CD4-positive, alpha-beta T cell treated with Interleukin-15 for 4 hours (primary cell): ENCODE measurements at places on chromosomes 12 and 14.

DNA sequence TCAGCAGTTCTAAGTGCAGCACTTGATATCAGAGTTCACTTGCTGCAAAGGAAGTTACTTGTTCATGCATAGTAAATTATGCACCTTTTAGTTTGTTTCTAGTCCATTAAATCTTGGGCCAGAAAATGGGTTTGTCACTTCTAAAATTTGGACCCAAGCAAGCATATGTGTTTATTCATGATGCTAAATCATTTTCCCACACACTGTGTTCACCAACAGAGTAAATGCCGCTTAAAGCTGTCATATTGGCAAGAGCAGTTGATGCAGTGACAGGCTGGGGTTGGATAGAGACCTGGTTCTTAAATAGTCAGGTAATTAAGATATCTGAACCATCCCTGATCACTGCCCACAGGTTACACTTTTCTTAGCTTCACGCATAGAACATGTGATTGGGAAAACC, 409.7 kb downstream of the EGLN3 start:
- no peak for DNase-seq

GRCh38 chr14:36556811-36557433, 25.5 kb downstream of the NKX2-8 start:
- peak; percentile 11 for DNase-seq

GRCh38 chr14:33986804-33987203, 35.9 kb upstream of the EGLN3 start:
- no peak for DNase-seq

GRCh38 chr14:95018821-95019220, 138.5 kb downstream of the DICER1 start:
- no peak for DNase-seq

DNA sequence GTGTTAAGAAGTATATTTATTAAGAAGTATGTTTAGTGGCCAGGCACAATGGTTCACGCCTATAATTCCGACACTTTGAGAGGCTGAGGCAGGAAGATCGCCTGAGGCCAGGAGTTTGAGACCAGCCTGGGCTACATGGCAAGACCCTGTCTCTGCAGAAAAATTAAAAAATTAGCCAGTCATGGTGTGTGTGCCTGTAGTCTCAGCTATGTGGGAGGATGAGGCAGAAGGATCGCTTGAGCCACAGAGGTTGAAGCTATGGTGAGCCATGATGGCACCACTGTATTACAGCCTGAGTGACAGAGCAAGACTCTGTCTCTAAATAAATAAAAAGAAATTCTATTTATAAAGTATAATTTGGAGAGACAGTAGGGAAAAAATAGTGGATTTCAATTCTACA, 20.3 kb downstream of the R3HDM2 start:
- no peak for DNase-seq

DNA sequence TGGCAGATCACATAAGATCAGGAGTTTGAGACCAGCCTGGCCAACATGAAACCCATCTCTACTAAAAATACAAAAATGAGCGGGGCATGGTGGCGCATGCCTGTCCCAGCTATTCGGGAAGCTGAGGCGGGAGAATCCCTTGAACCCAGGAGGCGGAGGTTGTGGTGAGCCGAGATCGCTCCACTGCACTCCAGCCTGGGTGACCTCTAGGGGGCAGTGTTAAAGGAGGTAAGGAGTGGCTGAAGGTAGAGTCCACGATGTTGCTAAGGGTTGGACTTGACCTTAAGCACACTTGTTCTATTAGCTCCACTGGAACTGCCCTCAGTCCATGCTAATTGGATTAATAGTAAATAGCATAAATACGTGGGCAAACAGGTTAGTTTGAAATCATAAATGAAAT, 62.4 kb upstream of the PSMC1 start:
- peak; percentile 6 for DNase-seq

DNA sequence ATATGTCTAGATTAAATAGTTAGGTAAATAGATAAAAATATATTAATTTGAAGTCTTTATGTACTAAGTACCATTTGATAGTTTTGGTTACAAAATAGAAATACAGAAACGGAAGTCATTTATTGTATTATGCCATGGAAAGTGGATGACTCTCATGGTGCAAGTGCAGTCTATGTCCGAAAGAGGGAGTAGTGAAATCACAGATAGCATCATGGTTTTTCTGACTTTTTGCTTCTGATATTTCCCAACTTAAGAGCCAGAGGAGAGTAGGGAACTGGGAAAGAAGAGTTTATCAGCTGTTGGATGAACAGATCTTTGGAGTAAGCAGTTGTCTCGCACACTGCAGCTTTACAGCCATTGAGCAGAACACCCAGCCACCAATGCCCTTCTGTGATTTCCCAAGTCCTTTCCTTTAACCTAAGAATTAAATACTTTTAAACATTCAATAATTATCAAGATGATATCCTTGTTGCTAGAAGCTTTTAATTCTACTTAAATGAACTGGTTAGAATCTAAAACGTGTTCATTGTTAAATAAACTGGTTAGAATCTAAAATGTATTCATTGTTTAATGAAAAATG, 18.4 kb upstream of the SRGAP1 start:
- DNase-seq, result no peak

DNA sequence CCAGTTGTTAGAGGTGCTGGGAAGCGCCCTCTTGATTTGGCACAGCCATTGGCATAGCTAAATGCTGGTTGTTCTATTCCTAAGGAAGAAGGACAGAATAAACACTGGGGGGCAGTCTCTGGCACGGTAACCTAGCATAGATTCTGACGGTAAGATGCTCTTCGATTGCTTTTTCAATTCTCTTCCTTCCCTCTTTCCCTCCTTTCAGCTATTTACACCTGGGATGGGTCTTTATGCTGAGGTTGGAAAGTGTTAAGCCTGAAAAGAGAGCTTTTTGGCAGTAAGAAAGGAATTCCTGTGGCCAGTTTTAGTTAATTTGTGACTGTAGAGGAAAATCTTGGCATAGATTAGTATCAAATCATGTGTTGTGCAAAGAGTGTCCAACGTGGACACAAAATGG, 162.8 kb downstream of the SNAPC1 start:
- no peak for DNase-seq

- no peak for DNase-seq
These were observed 1.5 kb upstream of the CLEC12A start for GRCh38 chr12:9969673-9970072.

- DNase-seq, result peak; percentile 66
These were observed 464.0 kb downstream of the RAD51B start for GRCh38 chr14:68283378-68284123.
